ENCODE measurements at places on chromosomes 6 and 20.

DNA sequence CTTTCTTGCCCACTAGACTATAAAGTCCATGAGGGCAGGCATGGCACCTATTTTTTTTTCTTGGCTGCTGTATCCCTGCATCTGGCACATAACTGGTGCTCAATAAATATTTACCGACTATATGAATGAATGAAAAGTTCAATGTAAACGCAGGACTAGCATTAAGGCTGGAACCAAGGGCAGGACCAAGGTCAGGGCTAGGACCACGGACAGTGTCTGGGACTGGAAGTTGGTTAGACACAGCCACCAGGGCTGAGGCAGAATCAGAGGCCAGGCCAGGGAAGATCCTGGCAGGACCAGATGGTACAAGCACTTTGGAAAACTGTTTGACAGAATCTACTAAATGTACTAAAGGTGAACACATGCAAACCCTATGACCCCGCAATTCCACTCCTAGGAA lies 3.7 kb downstream of the TNXB start:
- DNase-seq: no peak

DNA sequence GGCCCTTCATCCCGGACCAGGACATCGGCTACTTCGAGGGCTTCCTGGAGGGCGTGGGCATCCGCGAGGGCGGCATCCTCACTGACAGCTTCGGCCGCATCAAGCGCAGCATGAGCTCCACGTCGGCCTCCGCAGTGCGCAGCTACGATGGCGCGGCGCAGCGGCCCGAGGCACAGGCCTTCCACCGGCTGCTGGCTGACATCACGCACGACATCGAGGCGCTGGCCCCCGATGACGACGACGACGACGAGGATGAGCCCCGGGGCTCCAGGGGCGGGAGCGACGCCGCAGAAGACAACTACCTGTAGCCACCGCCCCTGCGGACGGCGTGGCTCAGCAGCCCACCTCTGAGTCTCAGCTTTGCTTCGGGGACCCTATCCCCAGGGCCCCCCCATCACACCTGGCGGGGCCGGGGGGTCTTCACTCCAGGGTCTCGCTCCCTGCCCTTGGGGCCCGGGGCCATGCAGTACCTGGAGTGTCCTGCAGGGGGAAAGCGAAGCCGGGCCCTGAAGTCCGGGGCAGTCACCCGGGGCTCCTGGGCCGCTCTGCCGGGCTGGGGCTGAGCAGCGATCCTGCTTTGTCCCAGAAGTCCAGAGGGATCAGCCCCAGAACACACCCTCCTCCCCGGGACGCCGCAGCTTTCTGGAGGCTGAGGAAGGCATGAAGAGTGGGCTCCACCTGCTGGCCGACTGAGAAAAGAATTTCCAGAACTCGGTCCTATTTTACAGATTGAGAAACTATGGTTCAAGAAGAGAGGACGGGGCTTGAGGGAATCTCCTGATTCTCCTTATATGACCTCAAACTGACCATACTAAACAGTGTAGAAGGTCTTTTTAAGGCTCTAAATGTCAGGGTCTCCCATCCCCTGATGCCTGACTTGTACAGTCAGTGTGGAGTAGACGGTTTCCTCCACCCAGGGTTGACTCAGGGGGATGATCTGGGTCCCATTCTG lies 20.8 kb upstream of the HCK start:
- DNase-seq: peak; percentile 88

- peak; percentile 46 for DNase-seq
These were observed 815 bp downstream of the SPATA2 start for GRCh38 chr20:49914310-49915117.

- DNase-seq: no peak
These were observed 22.0 kb upstream of the RIPK1 start for GRCh38 chr6:3046295-3046694.

DNA sequence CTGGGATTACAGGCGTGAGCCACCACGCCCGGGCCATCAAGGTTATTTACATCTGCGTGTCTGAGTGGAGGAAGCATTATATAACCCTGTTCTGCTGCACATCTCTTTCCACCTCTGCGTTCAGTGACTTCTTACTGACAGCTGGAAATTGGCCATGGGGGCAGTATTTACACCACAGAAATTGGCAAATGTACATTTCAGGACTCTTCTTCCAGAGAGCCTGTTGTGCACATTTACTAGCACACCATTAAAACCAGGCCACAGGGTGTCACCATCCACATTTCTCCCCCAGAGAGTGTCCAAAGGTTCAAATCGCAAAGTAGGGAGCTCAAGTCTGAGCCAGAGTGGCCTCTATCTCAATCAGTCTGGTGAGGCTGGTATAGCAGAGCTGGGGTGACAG lies 62.9 kb upstream of the SNX9 start:
- DNase-seq: no peak

GRCh38 chr6:14149739-14150130 lies 32.2 kb downstream of the CD83 start:
- no peak for DNase-seq

Data from NCI-H146 (cell line).